Iris pigment epithelial cell (primary cell): ENCODE measurements at places on chromosomes 4 and X.

DNA sequence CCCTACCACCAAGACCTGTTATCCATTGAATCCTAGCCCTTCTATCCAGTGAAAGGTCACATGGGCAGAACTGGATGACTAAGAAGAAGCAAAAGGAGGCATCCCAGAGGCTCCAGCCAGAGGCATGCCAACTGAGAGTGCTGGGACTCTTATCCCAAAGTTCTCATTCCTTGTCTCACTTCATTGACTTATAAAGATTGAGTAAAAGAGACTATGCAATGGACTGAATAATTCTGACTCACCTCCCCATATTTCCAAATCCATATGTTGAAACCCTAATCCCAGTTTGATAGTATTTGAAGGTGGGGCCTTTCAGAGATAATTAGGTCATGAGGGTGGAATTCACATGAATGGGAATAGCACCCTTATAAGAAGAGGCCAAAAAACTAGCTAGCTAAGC is 131.4 kb downstream of the COL25A1 start:
- DNase-seq = peak; percentile 24

DNA sequence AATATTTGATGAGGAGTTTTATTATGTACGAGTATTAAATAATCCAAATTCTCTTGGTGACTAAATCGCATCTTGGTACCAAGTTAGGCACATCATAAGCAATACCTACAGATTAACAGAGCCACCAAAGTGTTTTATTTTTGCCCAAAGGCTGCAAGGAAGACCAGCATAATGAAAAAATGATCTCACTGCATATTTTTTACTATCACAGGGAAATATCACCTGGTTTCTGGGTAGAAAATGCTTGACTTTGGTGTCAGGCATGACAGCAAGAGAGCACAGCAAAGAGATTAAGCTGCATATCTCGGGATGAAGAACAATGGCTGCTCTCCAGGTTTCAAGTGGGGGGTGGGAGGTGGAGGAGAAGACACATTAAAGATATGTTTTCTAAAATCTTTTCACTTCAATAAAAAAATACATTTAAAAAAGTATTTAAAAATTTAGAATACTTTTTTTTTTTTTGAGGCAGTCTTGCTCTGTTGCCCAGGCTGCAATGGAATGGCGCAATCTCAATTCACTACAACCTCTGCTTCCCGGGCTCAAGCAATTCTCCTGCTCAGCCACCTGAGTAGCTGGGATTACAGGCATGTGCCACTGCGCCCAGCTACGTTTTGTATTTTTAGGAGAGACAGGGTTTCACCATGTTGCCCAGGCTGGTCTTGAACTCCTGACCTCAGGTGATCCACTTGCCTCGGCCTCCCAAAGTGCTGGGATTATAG is 86.1 kb downstream of the FRYL start:
- DNase-seq = no peak

- DNase-seq = no peak
These were observed 7.4 kb downstream of the TADA2B start for GRCh38 chr4:7050481-7051143.

GRCh38 chr4:139286186-139286698 is 6.2 kb upstream of the MGARP start:
- no peak for DNase-seq

DNA sequence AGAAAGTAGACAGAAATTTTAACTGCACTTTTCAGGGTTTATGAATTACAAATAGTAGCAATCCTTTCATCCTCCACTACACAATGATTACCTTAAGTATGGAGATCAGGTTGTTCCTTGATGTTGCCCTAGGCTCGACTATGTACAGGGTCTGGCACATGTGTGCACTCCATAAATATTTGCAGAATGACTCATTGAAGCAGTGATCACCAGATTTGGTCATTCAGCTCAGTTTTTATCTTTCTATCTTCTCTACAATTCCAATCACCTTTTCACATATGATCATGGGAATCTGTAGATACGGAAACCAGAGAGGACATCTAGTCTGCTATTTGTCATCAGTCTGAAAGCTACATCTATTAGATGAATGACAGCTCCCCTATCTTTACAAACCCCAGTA is 171.7 kb upstream of the HCCS start:
- peak; percentile 29 for DNase-seq

DNA sequence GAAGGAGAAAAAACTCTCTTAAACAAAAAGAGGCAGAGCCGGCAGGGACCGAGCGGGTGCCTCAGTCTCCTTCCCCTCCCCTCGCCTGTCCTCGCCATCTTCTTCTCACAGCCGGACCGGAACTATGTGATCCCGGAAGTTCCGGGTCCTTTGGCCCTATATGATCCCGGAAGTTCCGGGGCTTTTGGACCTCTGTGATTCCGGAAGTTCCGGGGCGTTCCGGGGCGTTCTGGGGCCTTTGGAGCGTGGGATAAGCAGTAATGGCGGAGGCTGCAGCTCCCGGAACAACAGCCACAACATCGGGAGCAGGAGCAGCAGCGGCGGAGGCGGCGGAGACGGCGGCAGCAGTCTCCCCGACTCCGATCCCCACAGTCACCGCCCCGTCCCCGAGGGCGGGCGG is 98.9 kb upstream of the MED14 start:
- DNase-seq = no peak

- DNase-seq = no peak
These were observed 239.5 kb downstream of the FBXW7 start for GRCh38 chr4:152296386-152296785.

GRCh38 chr4:65645185-65645584 is 25.1 kb downstream of the EPHA5 start:
- peak; percentile 72 for DNase-seq

GRCh38 chr4:76012388-76012801 is 5.1 kb upstream of the CXCL9 start:
- DNase-seq = peak; percentile 20

DNA sequence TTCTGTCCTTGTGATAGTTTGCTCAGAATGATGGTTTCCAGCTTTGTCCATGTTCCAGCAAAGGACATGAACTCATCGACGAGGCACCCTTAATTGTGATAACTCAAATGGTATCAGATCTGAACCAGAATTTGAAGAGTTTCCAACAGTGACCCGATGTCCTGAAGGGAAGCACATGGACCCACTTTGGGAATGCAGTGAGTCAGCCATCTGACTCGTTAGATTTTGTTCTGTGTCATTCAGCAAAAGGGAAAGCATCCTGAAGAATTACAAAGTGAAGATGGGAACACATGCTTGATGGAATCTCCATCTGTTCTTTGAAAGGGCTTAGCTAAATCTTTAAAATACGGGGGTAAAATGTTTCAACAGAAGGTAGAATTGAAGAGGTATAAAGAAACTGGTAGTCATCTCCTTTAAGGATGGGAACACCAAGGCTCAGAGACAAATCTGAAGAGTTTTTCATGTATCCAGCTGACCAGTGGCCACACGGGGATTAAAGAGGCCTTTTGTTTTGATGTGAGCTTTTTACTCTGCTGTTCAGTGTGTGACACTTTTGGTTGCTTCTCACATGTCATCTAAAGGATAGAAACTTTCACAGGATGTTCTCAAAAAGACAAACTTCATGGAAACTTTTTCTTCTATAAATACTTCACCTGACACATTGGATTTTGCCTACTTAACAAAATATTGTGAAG is 393.8 kb downstream of the INPP4B start:
- DNase-seq = peak; percentile 14

- DNase-seq = no peak
These were observed 11.0 kb downstream of the LHFPL1 start for GRCh38 chrX:112668476-112669409.
